PC-3 (cell line): ENCODE measurements at places on chromosomes 6 and 20. TPM values are rescaled to one million over a fixed set of nuclear protein-coding genes. Genes with fewer than 3 reads are reported as not detected.

DNA sequence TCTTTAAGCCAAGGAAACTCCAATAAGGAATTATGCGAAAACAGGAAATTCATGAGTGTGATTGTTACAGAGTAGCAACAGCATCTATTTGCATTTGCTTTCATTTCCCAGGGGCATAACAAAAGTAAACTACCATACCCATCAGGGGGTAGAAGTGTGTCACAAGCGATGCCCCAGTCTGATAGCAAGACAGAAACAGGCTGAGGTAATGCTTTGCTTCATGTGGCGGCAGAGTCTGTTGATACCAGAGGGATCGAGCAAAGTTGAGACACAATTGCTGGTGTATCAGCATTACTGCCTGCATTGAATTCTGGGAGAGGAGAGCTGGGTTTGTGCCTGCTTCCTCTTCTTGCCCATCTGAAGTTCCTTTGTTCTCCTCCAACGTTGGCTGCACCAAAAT is 51.2 kb upstream of the LYRM2 start:
- H3K4me1 ChIP-seq, result no peaks in the 10 kb centered on the region
- DNase-seq, result no peak
- H3K36me3 ChIP-seq, result peaks cover 41% of the 10 kb centered on the region
- H3K4me3 ChIP-seq, result no peak overlapping the region

DNA sequence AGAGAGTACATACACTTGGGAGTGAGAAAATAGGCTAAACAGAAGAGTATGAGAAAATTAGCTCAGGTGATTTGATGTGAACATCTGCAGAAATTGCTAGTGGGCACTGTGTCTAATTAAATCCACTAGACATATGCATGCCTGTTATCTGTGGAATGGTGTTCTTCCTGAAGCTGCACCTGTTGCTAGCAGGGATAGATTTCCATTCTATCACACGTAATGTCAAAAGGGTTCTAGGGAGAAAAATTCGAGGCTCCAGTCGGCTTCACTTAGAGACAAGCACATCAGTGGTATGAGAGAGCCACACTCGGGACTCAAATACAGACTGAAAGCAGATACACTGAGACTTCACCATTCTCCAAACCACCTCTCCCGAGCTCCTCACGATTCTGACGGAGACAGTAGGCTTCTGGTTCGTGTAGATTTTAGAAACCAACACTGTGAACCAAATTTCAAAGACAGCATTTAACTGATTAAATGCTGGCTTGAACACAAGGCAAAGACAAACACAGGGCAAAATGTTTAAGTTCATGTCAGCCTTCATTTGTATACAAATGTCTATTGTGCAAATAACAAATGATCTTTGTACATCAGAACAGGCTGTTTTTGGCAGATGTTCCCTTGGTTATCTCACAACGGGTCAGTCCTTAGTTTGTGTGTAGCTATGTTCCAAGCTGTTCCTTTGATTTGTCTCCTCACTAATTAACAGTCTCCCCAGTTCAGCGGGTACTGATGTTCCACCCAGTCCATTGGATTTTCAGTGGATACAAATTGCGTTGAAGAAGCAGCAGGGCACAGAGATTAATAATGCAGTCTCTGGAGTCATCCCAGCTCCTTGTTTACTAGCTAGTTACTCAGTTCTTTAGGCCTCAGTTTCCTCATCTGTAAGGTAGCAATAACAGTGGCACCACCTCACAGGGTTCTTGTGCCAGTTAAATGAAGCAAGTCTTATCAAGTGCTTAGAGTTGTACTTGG is 131.0 kb upstream of the IFNGR1 start:
- H3K4me3 ChIP-seq, result no peak overlapping the region
- peaks cover 19% of the 10 kb centered on the region for H3K27me3 ChIP-seq
- H3K27ac ChIP-seq, result no peak overlapping the region
- H3K4me1 ChIP-seq, result no peaks in the 10 kb centered on the region
- no peak for DNase-seq

DNA sequence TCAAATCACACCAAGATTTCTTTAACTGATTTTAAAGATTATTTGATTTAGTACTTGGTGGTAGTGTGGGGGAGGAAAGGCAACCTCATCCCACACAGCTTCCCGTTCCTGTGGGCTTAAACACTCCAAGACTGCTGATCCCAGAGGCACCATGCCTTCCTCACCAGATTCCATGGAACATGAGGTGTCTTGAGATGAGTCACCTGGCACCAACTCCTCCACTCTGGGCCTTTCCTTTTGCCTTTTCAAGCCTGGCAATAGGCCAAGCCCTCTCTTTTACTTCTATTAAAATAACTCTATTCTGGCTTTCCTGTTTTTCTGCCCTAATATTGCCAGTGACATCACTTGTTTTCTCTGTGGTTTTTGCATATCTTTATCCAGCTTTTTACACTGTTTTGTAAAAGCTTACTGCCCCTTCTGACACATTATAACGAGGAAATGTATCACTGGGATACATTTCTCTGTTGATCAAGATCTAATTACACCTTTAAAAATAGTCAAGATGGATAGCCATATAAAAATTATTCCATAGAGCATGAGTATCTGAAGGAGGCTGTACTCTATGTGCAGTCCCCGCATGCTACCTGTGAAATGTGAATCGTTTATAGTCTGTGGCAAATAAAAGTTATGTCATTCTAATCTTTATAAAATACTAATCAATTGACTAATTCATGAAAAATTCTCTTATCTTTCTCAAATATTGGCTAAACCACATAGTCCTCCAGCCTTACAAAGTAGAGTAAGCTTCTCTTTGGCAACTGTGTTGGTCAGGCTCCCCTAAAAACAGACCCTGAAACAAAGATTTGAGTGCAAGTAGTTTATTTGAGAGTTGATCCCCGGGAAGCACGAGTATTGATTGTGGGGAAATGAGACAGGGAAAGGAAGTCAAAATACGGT is 257.8 kb upstream of the KCNQ5 start:
- H3K27ac ChIP-seq, result peak overlapping the region; percentile 18
- H3K27me3 ChIP-seq, result no peaks in the 10 kb centered on the region
- H3K4me1 ChIP-seq, result peaks cover 21% of the 10 kb centered on the region
- H3K4me3 ChIP-seq, result no peak overlapping the region
- DNase-seq, result peak; percentile 90

DNA sequence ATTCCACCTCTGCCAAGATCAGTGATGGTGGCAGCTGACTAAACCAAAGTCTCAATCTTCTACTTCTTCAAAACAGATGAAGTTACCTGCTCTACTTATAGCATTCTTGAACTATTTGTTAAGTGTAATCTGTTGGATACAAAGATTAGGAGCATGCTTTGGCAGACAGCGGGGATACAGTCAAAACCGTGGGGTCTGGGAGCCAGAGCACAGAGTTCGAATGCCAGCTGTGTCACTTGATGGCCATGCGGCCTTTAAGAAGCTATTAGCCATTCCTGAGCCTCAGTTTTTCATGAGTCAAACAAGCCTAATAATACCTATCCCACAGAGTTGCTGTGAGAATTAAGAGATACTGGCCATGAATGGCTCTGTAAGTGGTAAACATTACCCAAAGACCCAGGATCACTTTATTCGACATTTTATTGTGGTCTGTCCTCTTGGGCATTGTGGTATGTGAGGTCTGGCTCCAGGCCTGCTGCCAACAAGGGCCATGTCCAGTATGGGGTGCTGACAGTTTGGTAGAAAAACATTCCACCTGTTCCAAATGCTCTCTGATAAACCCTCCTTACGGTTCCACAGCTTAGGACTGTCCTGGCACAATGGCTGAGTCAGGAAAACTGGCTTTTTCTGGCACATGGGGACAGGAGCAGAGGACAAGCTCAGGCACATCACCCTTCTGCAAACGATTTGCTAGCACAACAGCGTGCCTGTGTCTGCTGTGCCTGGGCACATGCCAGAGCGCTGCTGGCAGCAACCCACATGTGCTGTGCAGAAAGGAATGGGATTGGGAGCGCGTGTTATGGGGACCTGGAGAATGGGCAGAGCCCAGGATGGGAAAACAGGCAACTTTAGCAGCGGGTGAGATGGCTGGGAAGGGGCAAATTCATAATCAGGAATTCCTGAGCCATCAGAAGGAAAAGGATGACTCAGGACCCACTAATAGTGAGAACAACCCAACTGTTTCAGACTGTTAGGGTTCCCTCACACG is 15.7 kb upstream of the FAM83C start:
- H3K4me3 ChIP-seq, result no peak overlapping the region
- peaks cover 90% of the 10 kb centered on the region for H3K4me1 ChIP-seq
- H3K36me3 ChIP-seq, result no peaks in the 10 kb centered on the region
- peak overlapping the region; percentile 98 for H3K27ac ChIP-seq
- H3K27me3 ChIP-seq, result no peaks in the 10 kb centered on the region

- DNase-seq, result no peak
- no peaks in the 10 kb centered on the region for H3K36me3 ChIP-seq
- 0 out of 2 replicates have a peak, but pooled peaks cover 5% of the 10 kb centered on the region for H3K27me3 ChIP-seq
Observed at GRCh38 chr6:118280210-118280609, 267.9 kb upstream of the PLN start.

- H3K27ac ChIP-seq, result no peak overlapping the region
- H3K4me3 ChIP-seq, result no peak overlapping the region
- H3K27me3 ChIP-seq, result no peaks in the 10 kb centered on the region
- DNase-seq, result no peak
Observed at GRCh38 chr6:139442188-139442671, 67.8 kb upstream of the CITED2 start.

DNA sequence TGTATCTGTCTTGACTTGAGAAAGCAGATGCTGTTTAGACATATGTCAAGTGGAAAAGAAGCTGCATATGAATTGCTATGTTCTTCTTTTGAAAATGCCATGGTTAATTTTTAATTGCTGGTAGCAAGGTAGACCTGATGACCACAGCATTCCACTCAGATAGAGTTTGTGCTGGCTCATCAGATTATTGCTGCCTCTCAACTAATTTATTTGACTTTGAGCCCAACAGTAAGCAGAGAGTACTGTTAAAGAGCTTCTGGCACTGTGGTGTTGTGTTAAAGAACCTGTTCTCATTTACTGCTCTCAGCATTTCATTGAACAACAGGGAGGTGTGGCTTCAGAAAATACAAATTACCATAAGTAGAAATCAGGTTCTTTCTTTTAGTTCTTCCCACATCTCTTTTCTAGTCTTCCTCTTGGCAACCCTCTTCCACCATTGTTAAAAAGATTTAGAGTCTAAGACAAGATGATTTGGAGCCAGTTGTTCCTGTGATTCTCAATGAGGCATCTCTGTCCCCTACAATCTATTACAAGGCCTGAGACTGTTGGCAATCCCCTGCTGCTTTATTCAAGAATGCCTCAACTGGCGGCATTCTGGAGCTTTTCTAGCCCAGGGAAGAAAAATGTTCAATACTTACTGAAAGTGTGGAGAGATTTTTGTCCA is 967.6 kb upstream of the GJE1 start:
- H3K4me3 ChIP-seq, result no peak overlapping the region
- H3K27ac ChIP-seq, result no peak overlapping the region
- no peaks in the 10 kb centered on the region for H3K36me3 ChIP-seq
- no peaks in the 10 kb centered on the region for H3K27me3 ChIP-seq
- DNase-seq, result no peak
- H3K4me1 ChIP-seq, result no peaks in the 10 kb centered on the region

- no peak overlapping the region for H3K4me3 ChIP-seq
- H3K4me1 ChIP-seq, result no peaks in the 10 kb centered on the region
- H3K27ac ChIP-seq, result no peak overlapping the region
- DNase-seq, result no peak
- H3K27me3 ChIP-seq, result no peaks in the 10 kb centered on the region
Observed at GRCh38 chr6:57423468-57423867, 106.0 kb downstream of the PRIM2 start.

DNA sequence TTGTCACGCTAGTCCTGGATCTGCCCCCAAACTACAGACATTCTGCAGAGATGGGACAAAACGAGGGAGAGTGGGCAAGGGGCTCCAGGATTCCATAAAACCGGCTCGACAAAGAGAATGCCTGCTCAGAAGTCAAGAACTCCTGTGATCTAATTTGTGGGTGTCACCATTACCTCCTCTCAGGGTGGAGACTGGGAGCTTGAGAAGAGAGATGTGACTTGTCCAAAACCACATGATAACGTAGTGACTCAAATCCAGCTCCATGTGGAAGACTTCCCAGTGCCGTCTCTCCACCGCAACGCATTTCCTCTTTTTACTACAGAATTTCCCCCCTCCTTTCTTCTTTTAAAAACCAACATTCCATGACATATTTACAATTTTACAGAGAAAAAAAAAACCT is 44.3 kb downstream of the TRERF1 start:
- no peaks in the 10 kb centered on the region for H3K27me3 ChIP-seq

DNA sequence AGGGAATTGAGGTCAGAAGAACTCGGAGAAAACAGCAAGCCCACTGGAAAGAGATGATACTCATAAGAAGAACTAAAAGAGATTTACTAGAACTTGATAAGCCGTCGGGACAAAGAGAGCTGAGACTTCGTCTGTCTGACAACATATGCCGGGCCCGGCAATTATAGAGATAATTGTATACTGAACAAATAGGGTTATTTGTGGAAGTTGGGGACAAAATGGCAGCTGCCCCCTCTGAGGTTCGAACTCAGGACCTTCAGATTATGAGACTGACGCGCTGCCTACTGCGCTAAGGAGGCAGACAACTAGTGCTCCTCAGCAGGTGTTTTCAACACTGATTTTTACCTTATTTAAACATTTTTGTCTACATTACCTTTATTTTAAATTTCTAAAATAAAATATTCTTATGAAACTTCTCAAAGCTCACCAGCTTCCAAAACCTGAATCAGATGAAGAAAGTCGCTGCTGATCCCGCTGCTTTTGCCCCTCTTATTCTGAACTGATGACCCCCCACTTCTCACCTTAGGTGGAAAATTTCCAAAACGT is 29.3 kb upstream of the TRIM27 start:
- H3K36me3 ChIP-seq, result no peaks in the 10 kb centered on the region
- peak overlapping the region; percentile 82 for H3K4me3 ChIP-seq
- peak; percentile 85 for DNase-seq
- peaks cover 14% of the 10 kb centered on the region for H3K4me1 ChIP-seq
- H3K27me3 ChIP-seq, result no peaks in the 10 kb centered on the region

DNA sequence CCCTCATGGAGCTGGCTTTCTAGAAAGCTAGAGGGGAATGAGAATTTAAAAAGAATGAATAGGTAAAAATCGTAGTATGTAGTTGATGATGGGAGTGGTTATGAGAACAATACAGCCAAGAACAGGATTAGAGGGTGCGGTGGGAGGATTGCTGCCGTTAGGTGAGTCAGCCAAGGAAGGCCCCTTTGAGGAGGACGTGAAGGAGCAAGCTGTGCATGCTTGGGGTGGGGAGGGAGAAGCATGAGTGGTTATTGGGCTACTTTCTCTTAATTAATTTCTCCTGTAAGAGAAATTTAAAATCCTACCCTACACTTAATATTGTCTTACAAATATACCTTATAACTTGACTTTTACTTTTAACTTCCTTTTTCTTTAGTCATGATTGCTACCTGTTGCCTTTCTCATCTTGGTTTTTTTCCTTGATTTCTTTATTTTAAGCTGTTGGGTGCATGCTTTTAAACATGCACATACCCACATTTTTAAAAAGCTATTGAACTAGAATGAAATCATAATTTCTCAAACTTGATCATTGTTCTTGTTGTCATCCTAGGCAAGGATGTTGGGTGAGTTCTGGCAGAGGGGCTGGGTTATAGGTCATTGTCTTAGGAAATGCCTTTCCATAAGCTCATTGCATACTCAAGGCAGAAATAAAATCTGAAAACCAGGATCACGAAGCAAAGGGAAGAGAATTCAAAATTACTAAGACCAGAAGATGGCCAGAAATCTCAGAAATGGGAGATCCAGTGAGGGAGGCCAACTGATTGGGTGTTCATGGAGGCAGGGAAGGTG is 114.5 kb downstream of the TCP11 start:
- H3K27ac ChIP-seq, result peak overlapping the region; percentile 67
- H3K4me3 ChIP-seq, result peak overlapping the region; percentile 17; the same call in 1 of the 2 replicates
- no peaks in the 10 kb centered on the region for H3K27me3 ChIP-seq
- DNase-seq, result peak; percentile 65
- peaks cover 34% of the 10 kb centered on the region for H3K4me1 ChIP-seq
- H3K36me3 ChIP-seq, result no peaks in the 10 kb centered on the region

Gene CCN5
- total RNA-seq, result 0.26 TPM in 1 of 2 replicates, not detected in the other

Gene ANKRD60
- total RNA-seq, result not detected in 2 replicates
